ENCODE measurements at places on chromosomes 1 and 21. TPM values are rescaled to one million over a fixed set of nuclear protein-coding genes. Genes with fewer than 3 reads are reported as not detected.

The S100A7A gene
- not detected for polyA plus RNA-seq

The IL20 gene
- polyA plus RNA-seq = not detected

The CFH gene
- 0.19 TPM for polyA plus RNA-seq

DNA sequence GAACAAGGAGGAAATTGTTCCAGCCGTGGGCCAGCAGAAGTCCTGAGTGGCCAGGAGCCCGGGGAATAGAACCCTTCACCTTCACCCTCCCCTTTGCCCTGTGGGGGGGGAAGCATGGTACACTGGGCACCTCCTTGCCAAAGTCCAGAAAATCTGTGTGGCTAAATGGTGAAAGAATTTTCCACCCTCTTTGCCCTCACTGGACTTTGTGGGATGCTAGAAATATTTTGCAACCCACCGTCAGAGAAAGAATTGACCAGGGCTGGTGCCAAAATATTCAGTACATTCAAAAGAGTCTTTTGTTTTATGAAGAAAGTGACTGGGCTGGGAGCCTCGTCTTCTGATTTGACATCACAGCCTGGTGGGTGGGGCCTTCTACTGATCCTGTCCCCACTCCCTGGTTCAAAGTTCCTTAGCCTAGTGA, 14.6 kb downstream of the NFASC start:
- no peak overlapping the region for H3K4me3 ChIP-seq
- no peak for DNase-seq
- no peak overlapping the region for H3K27ac ChIP-seq
- H3K4me1 ChIP-seq = no peaks in the 10 kb centered on the region
- H3K27me3 ChIP-seq = peaks cover 5% of the 10 kb centered on the region

GRCh38 chr21:16571594-16571993, 841.8 kb downstream of the USP25 start:
- H3K27ac ChIP-seq = no peak overlapping the region
- no peaks in the 10 kb centered on the region for H3K4me1 ChIP-seq
- no peaks in the 10 kb centered on the region for H3K36me3 ChIP-seq
- no peak for DNase-seq

DNA sequence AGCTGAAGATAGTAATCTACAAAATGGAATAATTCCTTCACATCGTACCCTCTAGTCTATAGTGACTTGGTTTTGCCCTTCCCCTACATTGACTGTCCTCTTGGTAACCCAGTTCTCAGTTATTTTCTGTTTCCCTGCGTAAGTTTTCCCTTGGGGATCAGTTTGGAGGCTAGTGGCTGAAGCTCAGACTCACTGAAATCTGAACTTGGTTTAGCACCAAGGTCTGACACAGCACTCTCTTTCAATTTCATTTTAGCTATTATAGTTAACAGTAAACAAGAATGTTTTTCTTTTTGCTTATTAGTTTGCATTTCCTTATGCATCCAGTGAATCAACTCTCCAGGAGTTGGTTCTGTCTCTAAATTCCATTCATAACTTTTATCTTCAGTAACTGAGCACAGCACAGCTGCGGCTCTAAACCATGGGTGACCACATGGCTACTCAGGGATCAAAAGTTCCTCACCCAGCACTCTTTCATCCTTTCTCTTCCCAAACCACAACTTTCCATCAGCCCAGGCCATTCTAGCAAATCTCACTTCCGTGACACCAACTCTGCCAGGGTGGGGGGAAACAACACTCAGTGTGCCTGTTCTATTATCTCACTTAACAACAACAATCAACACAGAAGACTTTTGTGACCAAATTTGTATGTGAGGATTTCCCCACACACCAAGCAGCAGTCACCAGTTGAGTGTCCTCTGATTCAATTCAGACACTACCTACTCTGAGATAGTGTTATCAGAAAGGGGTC, 17.6 kb upstream of the IFI6 start:
- H3K4me1 ChIP-seq = no peaks in the 10 kb centered on the region
- no peak overlapping the region for H3K4me3 ChIP-seq
- peaks cover 5% of the 10 kb centered on the region for H3K27me3 ChIP-seq
- no peak for DNase-seq
- H3K36me3 ChIP-seq = no peaks in the 10 kb centered on the region
- H3K27ac ChIP-seq = no peak overlapping the region

- H3K4me3 ChIP-seq = no peak overlapping the region
- H3K27me3 ChIP-seq = peaks cover 2% of the 10 kb centered on the region
- no peaks in the 10 kb centered on the region for H3K36me3 ChIP-seq
- H3K27ac ChIP-seq = no peak overlapping the region
- peaks cover 20% of the 10 kb centered on the region for H3K4me1 ChIP-seq
- no peak for DNase-seq
Observed at GRCh38 chr1:66283622-66284041, 250.3 kb upstream of the SGIP1 start.

DNA sequence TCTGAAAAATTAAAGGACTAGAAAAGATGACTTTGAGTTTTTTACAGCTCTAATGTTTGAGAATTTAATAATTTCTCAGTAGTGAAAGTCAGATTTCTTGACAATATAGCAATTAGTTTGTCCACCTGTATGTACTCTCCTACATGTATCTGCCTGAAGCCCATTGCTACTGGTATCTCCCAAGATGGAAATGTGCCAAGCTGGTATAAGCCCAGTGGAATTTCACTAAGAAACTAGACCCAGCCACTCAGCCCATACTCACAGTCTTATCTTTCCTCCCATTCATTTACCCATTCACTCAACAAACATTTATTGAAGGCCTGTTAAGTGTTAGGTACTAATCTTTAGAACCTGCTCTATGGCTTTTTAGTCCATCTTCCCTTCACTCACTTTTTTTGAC, 21.6 kb upstream of the TRIM45 start:
- H3K27ac ChIP-seq = no peak overlapping the region
- H3K4me1 ChIP-seq = no peaks in the 10 kb centered on the region
- peaks cover 3% of the 10 kb centered on the region for H3K27me3 ChIP-seq
- H3K36me3 ChIP-seq = no peaks in the 10 kb centered on the region
- DNase-seq = no peak
- H3K4me3 ChIP-seq = no peak overlapping the region

DNA sequence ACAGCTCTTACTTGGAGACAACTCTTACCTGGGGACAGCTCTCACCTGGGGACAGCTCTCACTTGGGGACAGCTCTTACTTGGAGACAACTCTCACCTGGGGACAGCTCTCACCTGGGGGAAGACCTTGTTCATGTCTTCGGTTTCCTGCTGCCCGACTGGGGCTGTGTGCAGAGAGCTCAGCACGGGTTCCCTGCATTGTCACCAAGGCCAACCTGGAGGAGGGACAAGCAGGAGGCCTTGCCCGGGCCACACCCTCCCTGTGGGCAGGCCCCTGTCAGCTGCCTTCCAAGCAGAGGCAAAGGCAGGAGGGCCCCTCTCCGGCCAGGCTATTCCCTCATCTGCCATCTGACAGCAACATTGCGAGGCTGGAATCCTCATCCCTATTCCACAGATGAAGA, at the start of gene LDLRAD1:
LDLRAD1 (minus strand) TSS at position 208 of the 400 bp plus-strand sequence; CDS start at position 134, 74 bp downstream.
- DNase-seq = no peak
- no peaks in the 10 kb centered on the region for H3K36me3 ChIP-seq
- H3K4me1 ChIP-seq = no peaks in the 10 kb centered on the region
- H3K27me3 ChIP-seq = peaks cover 3% of the 10 kb centered on the region
- H3K4me3 ChIP-seq = no peak within 1 kb of the TSS

All from immature natural killer cell (primary cell).